Thymus (tissue), 14 donors: ENCODE measurements at places on chromosomes 3 and 15. TPM values are rescaled to one million over a fixed set of nuclear protein-coding genes. Genes with fewer than 3 reads are reported as not detected.

Gene LHFPL4
- 0.05 TPM for polyA plus RNA-seq

Gene BRK1
- 222 TPM for polyA plus RNA-seq

Gene ACKR4
- 0.71 TPM for polyA plus RNA-seq

Gene MED12L
- polyA plus RNA-seq, result 0.30 TPM

Gene SLC2A2
- polyA plus RNA-seq, result 0.05 TPM

Gene WDR49
- 0.14 TPM for polyA plus RNA-seq

GRCh38 chr15:66715181-66715624 lies 13.2 kb downstream of the SMAD6 start:
- H3K36me3 ChIP-seq, result no peaks in the 10 kb centered on the region
- no peaks in the 10 kb centered on the region for H3K4me1 ChIP-seq
- H3K4me3 ChIP-seq, result no peak overlapping the region

DNA sequence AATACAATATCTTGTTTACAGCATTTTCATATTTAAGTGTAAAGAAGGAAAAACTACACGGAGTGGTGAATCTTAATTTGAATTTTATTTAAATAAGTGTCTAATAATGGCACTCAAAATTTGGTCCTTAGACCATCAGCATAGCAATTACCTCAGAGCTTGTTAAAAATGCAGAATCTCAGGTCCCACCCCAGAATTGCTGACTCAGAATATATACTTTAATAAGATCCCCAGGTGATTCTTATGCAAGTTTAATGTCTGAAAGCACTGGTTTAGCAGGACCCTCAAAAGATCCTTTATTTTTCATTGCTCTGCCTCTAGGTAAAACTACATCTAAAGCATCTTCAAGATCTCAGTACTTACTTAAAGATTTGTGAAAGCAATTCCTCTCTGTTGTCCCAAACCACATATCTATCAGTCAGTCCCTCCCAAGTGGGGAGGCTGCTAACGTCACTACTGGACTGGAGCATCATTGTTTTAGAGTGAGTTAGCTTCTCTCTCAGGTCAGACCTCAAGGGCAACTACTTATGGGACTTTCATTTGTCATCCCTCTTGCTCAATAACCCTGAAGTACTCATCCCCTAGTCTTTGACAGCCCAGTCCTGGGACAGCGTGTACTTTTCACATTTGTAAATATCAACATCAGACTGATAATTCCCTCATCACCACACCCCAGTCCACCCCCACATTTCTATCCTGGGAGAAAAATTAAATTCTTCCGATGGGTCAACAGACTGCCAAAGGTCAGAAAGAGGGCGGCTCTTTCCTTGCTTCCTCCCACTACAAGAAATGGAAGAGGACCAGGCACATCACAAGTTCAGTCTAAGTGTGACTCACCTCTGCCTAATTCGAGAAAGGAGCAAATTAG lies 76.7 kb downstream of the CBLB start:
- H3K27ac ChIP-seq, result no peak overlapping the region
- no peak overlapping the region for H3K4me3 ChIP-seq

DNA sequence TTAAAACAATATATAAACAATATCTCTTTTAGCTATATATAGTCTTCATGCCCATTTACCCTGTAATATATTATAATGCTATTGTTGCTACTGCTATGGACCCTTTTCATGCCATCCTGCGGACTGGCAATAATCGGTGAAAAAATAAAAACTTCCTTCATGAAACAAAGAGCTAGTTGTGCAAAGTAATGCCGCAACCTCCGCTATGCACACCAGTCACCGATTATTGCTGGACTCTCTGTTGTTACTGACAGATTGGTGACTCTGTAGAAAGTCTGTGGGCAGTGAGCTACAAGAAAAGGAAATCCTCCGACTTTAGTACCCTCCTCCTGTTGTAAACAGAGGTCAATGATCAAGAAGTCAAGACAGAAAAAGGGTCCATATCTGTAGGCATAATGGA lies 17.9 kb upstream of the ICE2 start:
- H3K27ac ChIP-seq, result no peak overlapping the region
- no peak overlapping the region for H3K4me3 ChIP-seq
- no peaks in the 10 kb centered on the region for H3K4me1 ChIP-seq
- DNase-seq, result no peak

- H3K27ac ChIP-seq, result no peak overlapping the region
- H3K4me1 ChIP-seq, result no peaks in the 10 kb centered on the region
- no peak for DNase-seq
Measured at GRCh38 chr15:80876348-80876674, 97.1 kb downstream of the CEMIP start.

DNA sequence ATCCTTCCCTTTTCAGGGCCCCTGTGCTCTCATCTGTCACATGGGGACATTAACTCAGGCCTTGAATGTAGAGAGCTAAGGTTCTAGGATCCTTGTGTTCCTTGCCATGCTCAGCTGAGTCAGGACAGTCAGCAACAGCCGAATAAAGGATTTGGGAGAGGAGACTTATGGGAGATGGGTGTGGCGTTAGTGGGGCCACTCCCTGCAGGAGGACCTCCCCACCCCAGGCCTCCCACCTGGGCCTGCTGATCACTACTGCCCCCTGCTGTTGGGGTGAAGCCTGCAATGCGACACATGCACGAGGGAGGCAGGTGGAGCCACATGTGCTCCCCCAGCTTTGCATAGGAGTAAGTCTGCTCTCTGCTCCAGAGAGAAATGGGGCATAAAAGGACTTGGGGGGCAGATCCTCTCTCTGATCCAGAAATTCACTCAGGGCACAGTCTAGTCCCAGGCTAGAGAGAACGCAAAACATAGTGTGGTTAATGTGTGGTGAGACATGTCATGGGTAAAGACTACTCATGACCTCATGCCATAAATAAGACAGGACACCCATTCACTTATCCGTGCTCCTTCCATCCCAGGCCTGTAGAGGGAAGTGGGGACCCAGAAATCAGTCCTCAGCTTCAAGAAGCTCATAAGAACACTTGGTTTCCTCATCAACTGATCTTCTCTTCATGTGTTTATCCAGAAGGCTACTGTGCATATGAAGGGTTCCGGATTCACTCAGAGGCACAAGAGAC lies 19.4 kb downstream of the RBP1 start:
- H3K4me3 ChIP-seq, result no peak overlapping the region
- H3K27ac ChIP-seq, result no peak overlapping the region
- H3K36me3 ChIP-seq, result no peaks in the 10 kb centered on the region
- DNase-seq, result no peak

GRCh38 chr3:161323926-161324621 lies 47.2 kb downstream of the SPTSSB start:
- no peak overlapping the region for H3K27ac ChIP-seq
- DNase-seq, result no peak
- H3K4me1 ChIP-seq, result no peaks in the 10 kb centered on the region
- no peaks in the 10 kb centered on the region for H3K36me3 ChIP-seq
- H3K4me3 ChIP-seq, result no peak overlapping the region
- H3K27me3 ChIP-seq, result peaks cover 2% of the 10 kb centered on the region

DNA sequence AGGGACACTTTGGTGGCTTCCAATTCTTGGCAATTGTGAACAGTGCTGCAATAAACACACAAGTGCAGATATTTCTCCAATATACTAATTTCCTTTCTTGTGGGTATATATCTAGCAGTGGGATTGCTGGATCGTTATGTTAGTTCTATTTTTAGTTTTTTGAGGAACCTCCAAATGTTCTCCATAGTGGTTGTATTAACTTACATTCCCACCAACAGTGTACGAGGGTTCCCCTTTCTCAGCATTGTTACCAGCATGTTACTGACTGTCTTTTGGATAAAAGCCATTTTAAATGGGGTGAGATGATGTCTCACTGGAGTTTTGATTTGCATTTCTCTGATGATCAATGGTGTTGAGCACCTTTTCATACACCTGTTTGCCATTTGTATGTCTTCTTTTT lies 92.8 kb downstream of the DAPK2 start:
- DNase-seq, result no peak
- H3K4me1 ChIP-seq, result no peaks in the 10 kb centered on the region
- H3K27ac ChIP-seq, result no peak overlapping the region
- no peaks in the 10 kb centered on the region for H3K36me3 ChIP-seq

DNA sequence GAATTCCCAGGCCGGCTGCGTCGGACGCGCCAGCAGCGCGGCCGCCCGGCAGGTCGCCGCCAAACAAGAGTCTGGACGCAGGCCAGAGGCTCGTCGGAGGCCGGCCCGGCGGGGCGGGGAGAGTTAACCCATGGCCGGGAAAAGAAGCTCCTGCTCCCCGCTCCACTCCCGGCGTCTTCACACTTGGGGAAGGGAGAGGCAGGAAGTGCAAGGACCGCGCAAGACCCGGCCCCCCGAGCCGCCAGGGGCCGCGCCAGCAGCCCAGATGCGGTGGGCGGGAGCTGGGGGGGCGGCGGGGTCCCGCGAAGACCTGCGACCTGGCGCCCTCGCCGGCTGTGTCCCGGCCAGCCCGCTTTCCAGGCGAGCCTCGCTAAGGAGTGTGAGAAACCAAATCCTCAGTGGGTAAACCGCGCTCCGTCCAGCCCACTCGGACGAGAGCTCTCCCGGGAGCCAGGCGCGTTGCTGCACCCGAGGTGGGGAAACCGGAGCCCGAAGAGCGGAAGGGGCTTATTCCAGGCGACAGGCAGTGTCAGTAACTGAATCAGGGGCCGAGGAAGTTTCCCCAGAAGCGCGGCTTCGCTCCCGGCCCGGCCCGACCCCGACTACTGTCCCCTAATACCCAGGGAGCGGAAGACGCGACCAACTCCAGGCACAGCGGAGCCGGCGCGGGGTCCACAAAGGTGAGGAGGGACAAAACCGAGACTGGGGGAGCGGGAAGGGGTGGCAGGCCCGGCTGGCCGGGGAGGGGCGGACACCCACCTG lies 721 bp downstream of the ADAMTS7 start:
- H3K4me3 ChIP-seq, result peak overlapping the region; percentile 58
- no peak overlapping the region for H3K27ac ChIP-seq
- H3K27me3 ChIP-seq, result peaks cover 45% of the 10 kb centered on the region
- DNase-seq, result no peak

- no peak overlapping the region for H3K4me3 ChIP-seq
- no peaks in the 10 kb centered on the region for H3K27me3 ChIP-seq
- no peaks in the 10 kb centered on the region for H3K36me3 ChIP-seq
- DNase-seq, result no peak
Measured at GRCh38 chr3:8069471-8069870, 432.2 kb upstream of the LMCD1 start.

- no peaks in the 10 kb centered on the region for H3K27me3 ChIP-seq
- DNase-seq, result no peak
- no peak overlapping the region for H3K27ac ChIP-seq
- H3K4me3 ChIP-seq, result no peak overlapping the region
- no peaks in the 10 kb centered on the region for H3K4me1 ChIP-seq
Measured at GRCh38 chr3:31772758-31773473, 208.1 kb downstream of the OSBPL10 start.

- no peaks in the 10 kb centered on the region for H3K36me3 ChIP-seq
- H3K4me1 ChIP-seq, result peaks cover 33% of the 10 kb centered on the region
- H3K27ac ChIP-seq, result no peak overlapping the region
- no peak for DNase-seq
Measured at GRCh38 chr3:55555873-55556618, 68.9 kb upstream of the WNT5A start.

DNA sequence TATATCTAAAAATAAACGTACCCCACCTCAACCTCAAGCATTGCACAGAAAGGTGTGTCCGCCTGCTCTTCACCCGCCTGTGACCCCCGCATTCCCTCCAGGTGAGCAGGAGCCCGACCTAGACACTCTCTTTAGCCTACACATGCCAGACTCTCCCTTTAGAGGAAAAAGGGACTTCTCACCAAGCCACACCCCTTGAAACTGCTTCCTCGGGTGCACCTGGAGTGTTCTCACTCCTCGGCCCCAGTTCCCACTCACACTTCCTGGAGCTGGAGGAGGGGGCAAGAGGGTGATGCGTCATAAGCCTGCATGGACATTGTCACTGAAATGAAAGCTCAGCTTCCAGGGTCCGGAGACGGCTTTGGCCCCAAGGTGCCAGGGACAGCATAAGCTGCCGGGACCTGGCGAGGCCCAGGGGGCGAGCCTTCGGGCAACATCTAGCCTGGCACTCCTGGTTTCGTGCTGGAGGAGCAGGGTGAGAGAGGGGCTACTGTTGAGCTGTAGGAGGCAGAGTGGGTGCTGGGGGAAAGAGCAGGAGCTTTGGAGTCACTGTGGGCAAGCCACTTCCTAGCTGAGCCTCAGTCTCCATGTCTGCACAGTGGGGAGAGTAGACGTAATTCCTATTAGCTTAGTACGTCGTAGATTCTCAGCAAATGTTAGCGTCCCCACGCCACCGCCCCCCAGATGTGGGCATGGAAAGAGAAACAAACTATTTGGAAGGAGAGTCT lies 9.8 kb upstream of the MUC4 start:
- H3K4me1 ChIP-seq, result no peaks in the 10 kb centered on the region
- no peaks in the 10 kb centered on the region for H3K36me3 ChIP-seq
- H3K27me3 ChIP-seq, result no peaks in the 10 kb centered on the region
- H3K4me3 ChIP-seq, result no peak overlapping the region
- DNase-seq, result no peak

GRCh38 chr3:101842245-101842934 lies 6.9 kb upstream of the NFKBIZ start:
- H3K27ac ChIP-seq, result no peak overlapping the region
- H3K27me3 ChIP-seq, result no peaks in the 10 kb centered on the region
- no peaks in the 10 kb centered on the region for H3K4me1 ChIP-seq
- no peak for DNase-seq
- no peaks in the 10 kb centered on the region for H3K36me3 ChIP-seq
- H3K4me3 ChIP-seq, result no peak overlapping the region

DNA sequence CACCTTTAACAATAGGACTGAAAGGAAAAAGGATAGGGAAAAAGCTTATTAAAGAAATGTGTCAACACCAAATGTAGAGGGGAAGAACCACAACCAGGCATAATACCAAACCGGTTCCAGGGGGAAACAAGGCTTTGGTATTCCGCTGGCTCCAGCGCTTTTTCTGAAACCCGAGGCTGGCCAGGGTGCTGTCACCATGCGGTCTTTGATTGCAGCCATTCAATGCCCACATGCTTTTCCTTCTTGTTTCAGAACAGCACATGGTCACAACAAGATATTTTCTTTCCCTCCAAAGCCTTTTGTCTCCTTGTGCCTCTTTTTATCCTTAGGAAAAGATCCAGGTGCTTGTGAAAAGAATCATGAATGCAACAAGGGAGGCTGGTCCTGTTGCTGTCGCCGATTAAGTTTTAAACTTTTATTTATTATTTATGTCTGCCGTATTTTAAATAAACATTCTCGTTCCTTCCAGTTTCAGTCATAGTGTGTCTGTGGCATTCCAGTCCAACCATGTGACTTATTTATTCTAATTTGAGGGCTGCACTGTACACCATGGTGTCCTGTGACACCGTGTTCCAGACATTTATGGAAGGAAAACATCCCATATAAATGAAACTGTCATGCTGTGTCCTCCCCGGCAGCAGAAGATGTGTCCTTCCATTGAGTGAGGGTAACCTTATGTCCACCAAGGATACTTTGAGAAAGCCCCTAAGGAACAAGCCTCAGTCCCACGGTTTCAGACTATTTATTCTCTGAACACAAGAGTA lies 41.1 kb downstream of the CCK start:
- no peak overlapping the region for H3K4me3 ChIP-seq
- H3K4me1 ChIP-seq, result peaks cover 18% of the 10 kb centered on the region
- no peaks in the 10 kb centered on the region for H3K27me3 ChIP-seq
- H3K27ac ChIP-seq, result no peak overlapping the region
- no peak for DNase-seq
